ENCODE measurements at places on chromosomes 12 and 14. TPM values are rescaled to one million over a fixed set of nuclear protein-coding genes. Genes with fewer than 3 reads are reported as not detected.

GRCh38 chr12:33115716-33116115, 219.1 kb upstream of the PKP2 start:
- no peak overlapping the region for H3K27ac ChIP-seq
- H3K36me3 ChIP-seq, result no peaks in the 10 kb centered on the region
- no peak overlapping the region for H3K4me3 ChIP-seq
- no peak for DNase-seq

- no peak overlapping the region for H3K4me3 ChIP-seq
- no peak for DNase-seq
- no peak overlapping the region for H3K27ac ChIP-seq
- H3K4me1 ChIP-seq, result peaks cover 4% of the 10 kb centered on the region
- no peaks in the 10 kb centered on the region for H3K27me3 ChIP-seq
Measured at GRCh38 chr12:46569826-46570439, 197.4 kb upstream of the SLC38A2 start.

Gene LDHB
- total RNA-seq, result 911 TPM

Gene RPL10L
- total RNA-seq, result not detected

GRCh38 chr12:40058721-40059190, 47.1 kb downstream of the SLC2A13 start:
- no peaks in the 10 kb centered on the region for H3K36me3 ChIP-seq
- H3K4me3 ChIP-seq, result no peak overlapping the region
- DNase-seq, result no peak
- H3K27ac ChIP-seq, result no peak overlapping the region
- H3K27me3 ChIP-seq, result no peaks in the 10 kb centered on the region
- no peaks in the 10 kb centered on the region for H3K4me1 ChIP-seq

- peak within 1 kb of the TSS; percentile 60 for H3K27ac ChIP-seq
- H3K36me3 ChIP-seq, result no peaks in the 10 kb centered on the region
- peaks cover 90% of the 10 kb centered on the region for H3K27me3 ChIP-seq
- DNase-seq, result peak; percentile 59
Measured at GRCh38 chr12:53974084-53975063, at the start of gene HOTAIR. Gene HOTAIR (minus strand): TSS chr12:53974954.

Gene SMCO2
- total RNA-seq, result not detected

- no peaks in the 10 kb centered on the region for H3K36me3 ChIP-seq
- no peak overlapping the region for H3K4me3 ChIP-seq
- no peaks in the 10 kb centered on the region for H3K4me1 ChIP-seq
- no peak overlapping the region for H3K27ac ChIP-seq
- H3K27me3 ChIP-seq, result peaks cover 10% of the 10 kb centered on the region
- DNase-seq, result no peak
Measured at GRCh38 chr12:124658806-124659402, 91.5 kb upstream of the NCOR2 start.

DNA sequence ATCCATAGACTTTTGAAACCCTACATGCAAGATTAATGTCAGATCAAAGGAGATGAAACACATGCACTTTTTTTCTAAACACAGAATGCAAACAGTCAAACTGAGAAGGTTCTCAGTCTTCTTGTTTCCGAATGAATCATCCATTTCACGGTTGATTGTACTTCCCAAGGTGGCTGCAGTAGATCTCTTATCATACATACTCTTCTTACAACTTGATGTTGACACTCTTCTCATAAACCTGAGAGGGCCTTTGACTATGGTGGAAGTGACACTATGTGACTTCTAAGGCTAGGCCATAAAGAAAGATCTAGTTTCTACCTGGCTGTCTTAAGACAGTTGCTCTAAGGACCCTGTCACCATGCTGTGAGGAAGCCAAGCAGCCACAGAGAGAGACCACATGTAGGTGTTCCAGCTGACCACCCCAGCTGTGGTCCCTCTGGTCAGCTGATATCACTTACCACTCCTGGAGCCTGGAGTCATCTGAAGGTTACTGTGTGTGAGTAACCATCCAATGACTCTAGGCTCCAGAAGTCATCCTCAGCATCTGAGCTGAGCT, 67.2 kb upstream of the HMGA2 start:
- H3K27ac ChIP-seq, result no peak overlapping the region
- H3K27me3 ChIP-seq, result peaks cover 21% of the 10 kb centered on the region
- no peak for DNase-seq
- peaks cover 4% of the 10 kb centered on the region for H3K4me1 ChIP-seq

All from activated naive CD8-positive, alpha-beta T cell treated with anti-CD3 and anti-CD28 coated beads, Interleukin-2, amount 10 ng/mL, durations not matched to agents 7 days and 5 days (primary cell).